ENCODE measurements at places on chromosomes 16 and 17. TPM values are rescaled to one million over a fixed set of nuclear protein-coding genes. Genes with fewer than 3 reads are reported as not detected.

Gene ACE
- polyA plus RNA-seq = 1.8 TPM

DNA sequence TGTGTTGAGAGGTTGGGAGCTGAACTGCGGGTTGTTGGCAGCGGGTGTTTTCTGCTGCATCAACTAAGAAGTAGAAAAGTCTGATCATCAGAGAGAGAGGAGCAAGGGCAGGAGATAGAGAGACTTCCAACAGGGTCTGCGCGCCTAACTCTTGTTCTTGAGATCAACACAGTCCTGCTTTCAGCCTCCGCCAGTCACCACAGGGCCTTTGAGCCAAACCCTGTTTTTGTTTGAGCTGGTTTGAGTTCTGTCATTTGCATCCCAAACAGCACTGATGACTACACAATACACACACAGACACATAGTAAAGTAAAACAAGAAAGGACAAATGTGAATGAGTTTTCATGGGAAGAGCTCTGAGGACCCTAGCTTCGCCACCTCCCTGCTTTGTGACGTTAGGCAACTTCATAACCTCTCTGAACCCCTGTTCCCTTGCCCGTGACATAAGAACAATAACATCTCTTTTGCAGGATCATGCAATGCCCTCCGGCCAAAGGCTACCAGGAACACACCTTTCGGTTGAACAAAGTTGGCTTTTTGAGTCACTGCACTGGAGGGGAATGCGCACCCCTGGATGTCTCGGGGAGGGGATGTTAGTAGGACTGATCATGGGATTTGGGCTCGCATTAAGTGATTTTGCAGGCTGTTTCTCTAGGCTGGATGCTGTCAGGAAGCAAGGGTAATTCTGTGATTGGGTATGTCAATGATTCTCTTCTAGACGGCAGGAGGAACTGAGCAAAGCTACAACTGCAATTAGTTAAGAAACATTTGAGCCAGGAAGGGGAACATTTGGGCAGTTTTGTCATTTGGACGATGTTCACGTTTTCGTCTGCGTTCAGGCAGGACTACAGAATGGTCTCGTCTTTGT lies 92.3 kb downstream of the C16orf78 start:
- DNase-seq = no peak

GRCh38 chr17:51914577-51914976 lies 243.9 kb downstream of the CA10 start:
- no peak for DNase-seq

Gene CEMP1
- polyA plus RNA-seq = not detected

- no peak for DNase-seq
Measured at GRCh38 chr16:15439521-15439920, 5.1 kb downstream of the BMERB1 start.

DNA sequence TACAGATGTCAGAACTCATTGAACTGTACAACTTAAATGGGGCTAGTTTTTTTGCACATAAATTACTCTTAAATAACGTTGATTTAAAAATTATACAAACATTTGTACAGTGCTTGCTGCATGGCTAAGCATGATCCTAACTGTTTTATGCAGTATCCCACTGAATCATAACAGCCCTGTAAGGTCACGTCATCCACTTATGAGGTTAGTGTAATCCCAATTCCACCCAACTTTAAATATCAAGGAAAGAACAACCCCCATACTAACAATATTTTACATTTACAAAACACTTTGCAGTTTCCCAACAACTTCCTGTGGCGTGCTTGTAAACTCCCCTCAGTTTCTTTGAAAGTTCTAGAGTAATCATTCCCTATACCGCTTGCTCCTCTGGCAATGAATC lies 190.1 kb upstream of the SALL1 start:
- no peak for DNase-seq

- DNase-seq = no peak
Measured at GRCh38 chr17:76586741-76587487, 1.3 kb upstream of the ST6GALNAC2 start.

Gene RHBDL1
- not detected for polyA plus RNA-seq

Gene MEOX1
- not detected for polyA plus RNA-seq

DNA sequence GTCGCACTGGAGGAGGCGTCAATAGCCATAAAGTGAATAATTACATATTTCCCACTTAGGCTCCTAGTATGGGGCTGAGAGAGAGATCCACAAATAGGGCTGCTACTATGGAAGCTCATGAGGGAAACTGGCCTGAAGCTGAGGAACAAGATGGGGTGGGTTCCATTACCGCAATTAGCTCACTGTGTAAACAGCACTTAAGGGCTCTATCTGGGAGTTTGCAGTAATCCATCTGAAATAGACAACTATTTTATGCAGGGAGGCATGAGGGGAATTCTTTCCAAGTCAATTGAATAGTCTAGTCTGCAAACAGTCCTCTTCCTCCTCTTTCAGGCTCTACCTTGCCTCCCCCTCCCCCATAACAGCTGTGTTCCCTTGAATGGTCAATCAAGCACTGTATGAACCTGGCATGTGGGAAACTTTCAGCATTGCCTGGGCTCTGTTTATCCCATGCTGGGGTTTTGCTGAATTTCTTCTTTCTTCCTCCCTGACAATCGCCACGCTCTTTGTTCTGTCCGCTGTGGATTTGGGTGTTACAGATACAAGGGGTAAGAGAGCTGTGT lies 56.1 kb upstream of the MAF start:
- DNase-seq = no peak

- DNase-seq = no peak
Measured at GRCh38 chr17:48148029-48148770, 40.6 kb downstream of the SNX11 start.

Gene CLEC18C
- polyA plus RNA-seq = not detected

Gene CRHR1
- not detected for polyA plus RNA-seq

- no peak for DNase-seq
Measured at GRCh38 chr17:34532281-34533065, 46.9 kb upstream of the TMEM132E start.

Gene EVPLL
- polyA plus RNA-seq = not detected
